ENCODE measurements at places on chromosomes 6 and 20. TPM values are rescaled to one million over a fixed set of nuclear protein-coding genes. Genes with fewer than 3 reads are reported as not detected.

Gene PNPLA1
- not detected for total RNA-seq

Gene ESF1
- total RNA-seq: 25.6 TPM

DNA sequence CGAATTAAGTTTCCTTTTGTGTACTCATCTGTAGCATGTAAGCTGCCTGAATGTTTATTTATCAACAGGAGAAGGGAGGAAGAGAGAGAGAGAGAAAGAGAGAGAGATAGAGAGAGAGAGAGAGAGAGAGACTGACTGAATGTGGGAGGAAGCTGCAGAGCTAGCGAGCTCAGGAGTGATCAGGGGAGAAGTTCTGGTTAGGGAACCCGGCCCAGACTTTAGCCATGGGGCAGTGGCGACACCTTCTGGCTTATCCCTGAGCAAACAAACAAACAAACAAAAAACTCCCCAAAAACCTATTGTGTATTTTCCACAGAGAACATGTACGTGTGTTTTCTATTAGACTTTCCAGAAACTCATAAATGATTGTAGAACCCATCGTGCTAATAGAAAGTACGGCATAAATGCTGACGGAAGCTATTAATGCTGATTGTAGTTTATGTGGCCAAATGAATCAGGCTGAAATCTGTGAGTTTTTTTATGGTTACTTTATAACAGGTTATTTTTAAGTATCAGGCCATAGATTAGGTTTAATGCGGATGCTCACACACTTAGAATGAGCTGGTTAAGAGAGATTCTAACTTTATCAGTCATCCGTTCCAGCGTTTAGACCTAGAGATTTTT lies 92.8 kb downstream of the CLIC5 start:
- peak; percentile 23 for DNase-seq

Gene GPX5
- not detected for total RNA-seq

Gene PPP1R3G
- total RNA-seq: 0.40 TPM

Gene EDN1
- total RNA-seq: 12.0 TPM

GRCh38 chr6:72977114-72977513 lies 248.2 kb downstream of the KHDC1L start:
- no peak for DNase-seq

Gene GHRH
- not detected for total RNA-seq

DNA sequence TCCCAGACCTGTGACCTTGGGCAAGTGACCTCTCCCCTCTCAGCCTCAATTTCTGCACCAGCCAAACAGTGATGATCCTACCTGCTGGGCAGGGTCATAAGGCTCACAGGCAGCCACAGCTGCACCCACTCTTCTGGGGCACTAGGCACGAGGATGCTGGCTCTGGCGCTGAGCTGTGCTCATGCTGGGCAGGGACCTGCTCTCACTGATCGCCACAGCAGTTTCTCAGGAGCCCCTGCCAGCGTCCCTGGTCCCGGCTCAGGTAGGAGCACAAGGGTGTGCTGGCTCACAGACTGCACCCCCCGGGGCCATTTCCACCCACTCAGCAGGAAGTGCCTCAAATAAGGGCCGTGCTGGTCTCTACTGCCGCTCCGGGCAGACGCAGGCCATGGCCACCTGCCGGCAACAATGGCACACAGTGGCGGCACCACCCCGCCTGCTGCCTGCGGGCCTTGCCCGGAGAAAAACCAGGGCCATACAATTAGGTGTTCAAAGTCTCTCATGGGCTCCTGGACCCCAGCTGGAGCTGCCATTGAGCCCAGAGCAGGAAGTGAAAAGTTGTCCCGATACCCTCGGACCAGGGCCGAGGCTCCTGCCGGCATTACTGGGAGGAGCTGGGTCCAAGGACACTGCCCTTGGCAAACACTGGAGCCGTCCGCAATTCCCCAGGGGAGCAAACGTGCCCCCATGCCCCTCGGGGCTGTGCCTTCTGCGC lies 4.6 kb upstream of the CABLES2 start:
- no peak for DNase-seq

DNA sequence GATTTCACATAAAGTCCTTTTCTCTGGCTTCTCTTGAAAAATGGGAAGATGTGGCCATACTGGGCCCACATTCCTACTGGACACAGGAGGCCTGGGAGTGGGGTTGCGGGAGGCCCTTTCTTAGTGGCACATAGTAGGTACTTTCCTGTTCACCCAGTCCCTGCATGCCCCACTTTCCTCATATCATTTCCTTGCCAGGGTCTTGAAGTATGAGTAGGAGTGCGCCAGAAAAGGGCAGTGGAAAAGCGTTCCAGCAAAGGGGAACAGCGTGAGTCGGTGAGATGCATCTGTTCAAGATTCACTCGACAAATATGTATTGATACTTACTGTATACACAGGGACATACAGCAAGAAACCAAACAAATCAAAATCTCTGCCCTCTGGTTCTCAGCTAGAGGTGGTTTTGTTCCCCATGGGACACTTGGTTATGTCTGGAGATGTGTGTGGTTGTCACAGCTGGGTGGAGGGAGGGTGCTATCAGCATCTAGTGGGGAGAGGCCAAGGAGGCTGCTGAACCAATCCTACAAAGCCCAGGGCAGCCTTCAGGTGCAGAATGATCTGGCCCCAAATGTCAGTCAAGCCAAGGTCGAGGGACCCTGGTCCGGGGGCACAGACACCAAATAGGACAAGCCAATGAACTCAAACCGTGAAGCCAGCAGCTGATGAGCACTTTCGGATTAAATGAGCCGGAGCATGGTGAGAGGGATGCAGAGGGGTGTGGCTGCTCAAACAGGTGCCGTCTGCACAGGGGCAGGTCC lies 151.4 kb downstream of the CEBPB start:
- no peak for DNase-seq

DNA sequence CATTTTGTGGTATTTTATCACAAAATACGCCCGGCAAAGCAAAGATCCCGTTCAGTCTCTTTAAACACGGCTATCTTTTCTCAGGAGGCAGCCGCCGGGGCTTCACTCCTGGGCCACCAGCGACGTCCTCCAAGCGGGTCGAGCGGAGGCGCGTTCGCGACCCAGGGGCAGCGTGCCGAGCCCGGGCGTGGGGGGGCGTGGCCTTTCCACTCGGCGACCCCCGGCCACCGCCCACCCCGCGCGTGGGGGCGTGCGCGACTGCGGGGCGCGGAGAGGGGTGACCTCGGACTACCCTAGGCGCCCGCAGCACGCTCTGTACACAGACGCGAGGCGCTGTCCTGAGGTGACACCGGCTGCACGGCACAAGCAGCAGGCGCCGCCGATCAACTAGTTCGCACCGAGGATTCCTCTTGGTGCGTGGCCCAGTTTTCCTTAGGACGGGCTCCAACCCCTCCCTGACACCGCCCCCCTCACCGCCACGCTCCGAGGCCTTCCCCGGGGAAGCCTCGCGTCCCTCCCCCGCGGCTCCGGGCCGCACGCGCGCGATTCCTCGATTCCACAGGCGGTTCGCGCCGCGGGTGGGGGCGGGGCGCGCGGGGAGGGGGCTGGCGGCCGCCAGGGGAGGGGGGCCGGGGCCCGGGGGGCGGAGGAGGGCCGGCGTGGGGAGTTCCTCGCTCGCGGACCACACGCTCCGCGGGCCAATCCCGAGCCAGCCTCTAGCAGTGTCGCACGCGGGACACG lies 1.1 kb upstream of the JARID2 start:
- DNase-seq: peak; percentile 30

DNA sequence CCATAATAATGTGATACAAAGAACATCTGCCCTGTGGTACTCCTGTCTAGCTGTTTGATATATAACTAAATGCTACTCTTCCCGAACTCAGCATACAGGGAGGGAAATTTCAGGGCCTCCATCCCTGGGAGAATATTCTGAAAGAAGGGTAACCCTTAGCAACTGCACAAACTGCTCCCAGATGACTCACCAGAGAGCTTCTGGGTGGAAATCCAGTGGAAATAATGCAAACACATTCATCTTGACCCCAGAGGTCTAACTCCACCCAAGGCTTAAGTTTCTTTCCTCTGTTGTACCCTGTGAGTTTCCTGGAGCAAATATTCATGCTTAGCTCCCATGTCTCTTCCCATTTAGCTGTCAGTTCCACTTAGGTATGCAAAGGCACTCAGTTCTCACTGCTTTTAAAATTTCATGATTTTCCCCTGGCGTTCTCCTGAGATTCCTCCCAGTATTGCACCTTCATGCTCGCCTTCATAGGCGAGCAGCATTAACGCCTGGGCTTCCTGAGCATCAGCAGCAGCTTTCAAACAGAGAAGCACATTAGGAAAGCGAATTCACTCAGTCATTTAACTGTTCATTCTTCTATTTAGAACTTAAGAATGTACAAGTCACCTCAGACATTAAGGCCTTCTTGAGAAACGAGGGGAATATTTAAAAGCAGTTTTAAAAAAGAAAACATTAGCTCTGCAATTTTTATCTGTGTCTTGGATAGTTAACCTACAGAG lies 43.8 kb upstream of the LAMA4 start:
- no peak for DNase-seq

GRCh38 chr6:108637963-108638362 lies 77.2 kb downstream of the FOXO3 start:
- no peak for DNase-seq

- DNase-seq: no peak
Measured at GRCh38 chr6:124164343-124164742, 360.7 kb downstream of the NKAIN2 start.

Gene NPBWR2
- not detected for total RNA-seq

Gene HTR1E
- not detected for total RNA-seq

GRCh38 chr6:130815200-130816071 lies 11.8 kb upstream of the SMLR1 start:
- no peak for DNase-seq

- no peak for DNase-seq
Measured at GRCh38 chr6:1024587-1024986, 287.3 kb upstream of the FOXQ1 start.

Gene MUC22
- not detected for total RNA-seq

DNA sequence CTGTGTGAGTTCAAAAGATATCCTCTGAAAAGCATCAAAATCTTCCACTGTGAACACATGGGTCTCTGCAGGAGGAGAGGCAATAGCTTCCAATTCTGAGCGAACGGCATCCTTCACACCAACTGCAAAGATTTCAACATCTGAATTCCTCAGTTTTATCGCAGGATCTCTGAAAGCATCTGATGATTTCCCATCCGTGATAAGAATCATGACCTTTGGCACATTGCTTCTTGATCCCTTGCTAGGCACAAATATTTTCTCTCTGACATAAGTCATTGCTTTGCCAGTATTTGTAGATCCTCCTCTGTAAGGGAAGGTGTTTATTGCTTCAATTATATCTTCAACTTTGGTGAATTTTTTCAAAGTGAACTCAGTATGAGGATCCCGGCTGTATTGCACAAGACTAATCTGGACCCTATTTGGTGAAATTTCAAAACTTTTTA lies 22.7 kb downstream of the COL12A1 start:
- DNase-seq: no peak

Measured in NCI-H460 (cell line).